Stimulated activated CD4-positive, alpha-beta T cell treated with anti-CD3 and anti-CD28 coated beads, Interleukin-4, amount 100 ng/mL, for 4 hours (primary cell): ENCODE measurements at places on chromosomes 12 and 14.

DNA sequence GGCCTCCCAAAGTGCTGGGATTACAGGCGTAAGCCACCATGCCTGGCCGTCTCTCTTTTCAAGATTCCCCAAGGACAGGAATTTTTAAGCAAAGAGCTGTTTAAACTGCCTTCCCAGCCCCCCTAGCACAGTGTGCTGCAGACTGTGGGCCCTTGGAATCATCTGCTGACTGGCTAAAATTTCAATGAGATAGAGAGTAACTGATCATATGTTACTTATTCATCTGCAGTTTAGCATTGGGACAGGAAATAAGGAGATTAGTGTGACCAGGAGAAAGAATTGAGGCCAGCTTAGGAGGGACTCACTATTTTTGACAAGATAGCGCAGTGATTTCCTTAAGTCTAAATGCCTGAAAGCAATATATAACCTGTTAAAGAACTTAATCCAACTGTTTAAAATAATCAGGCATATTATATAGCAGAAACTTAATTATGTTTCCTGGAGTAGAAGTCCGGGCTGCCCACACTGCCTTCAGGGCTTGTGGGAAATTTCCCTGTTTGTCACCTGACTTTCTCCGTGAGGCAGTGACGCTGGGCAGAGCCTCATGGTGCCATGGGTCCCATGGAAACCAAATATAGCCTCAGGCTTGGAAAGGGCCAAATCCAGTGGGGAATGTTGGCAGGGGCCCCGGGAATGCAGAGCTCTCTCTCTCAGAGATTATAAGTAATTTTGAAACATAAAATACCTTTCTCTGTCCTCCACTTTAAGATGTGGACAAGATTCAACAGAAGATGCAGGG is 22.8 kb upstream of the CEBPE start:
- no peak for DNase-seq

GRCh38 chr14:22052795-22053194 is 379.2 kb upstream of the OR4E1 start:
- peak; percentile 37 for DNase-seq

- no peak for DNase-seq
These were observed 133.2 kb upstream of the NOVA1 start for GRCh38 chr14:26730929-26731618.

DNA sequence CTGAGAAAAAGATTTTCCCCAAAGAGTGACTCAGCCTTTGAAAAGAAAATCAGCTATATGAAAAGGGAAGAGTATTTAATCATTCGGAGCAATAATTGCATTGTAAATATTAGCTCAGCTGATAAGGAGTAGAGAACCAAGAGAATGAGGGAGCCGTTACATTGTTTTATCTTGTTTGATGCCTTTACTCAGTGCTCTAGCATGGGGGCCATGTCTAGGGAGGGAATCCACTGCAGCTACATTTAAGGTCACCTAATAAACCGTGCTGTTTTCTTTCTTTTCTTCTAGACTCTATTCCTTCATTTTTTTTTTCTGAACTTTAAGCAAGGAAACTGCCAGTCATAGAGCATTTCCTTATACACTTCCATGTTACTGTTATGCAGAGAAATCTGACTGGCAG is 447.0 kb downstream of the DIO2 start:
- no peak for DNase-seq

GRCh38 chr12:78392918-78393317 is 471.7 kb upstream of the SYT1 start:
- DNase-seq: no peak

DNA sequence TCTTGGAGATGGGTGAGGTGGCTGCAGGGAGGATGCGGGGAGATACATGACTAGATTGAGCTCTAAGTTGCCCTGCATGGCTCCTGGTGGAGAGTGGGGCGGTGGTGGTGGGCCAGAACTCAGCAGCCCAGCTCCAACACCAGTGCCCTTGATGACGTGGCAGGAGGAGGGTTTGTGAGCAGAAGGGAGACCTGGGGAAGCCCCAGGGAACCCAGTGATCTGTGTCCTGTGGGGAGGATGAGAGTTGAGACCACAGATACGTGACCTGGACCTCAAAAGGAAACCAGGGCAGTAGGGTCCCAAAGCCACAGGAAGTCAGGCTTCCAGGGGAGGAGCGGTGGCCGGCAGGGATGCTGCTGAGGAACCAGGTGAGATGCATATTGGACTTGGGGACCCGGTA is 989.1 kb upstream of the TMEM132C start:
- no peak for DNase-seq
